Nucleus accumbens (tissue), 56 donors: ENCODE measurements at places on chromosomes 5 and 9.

DNA sequence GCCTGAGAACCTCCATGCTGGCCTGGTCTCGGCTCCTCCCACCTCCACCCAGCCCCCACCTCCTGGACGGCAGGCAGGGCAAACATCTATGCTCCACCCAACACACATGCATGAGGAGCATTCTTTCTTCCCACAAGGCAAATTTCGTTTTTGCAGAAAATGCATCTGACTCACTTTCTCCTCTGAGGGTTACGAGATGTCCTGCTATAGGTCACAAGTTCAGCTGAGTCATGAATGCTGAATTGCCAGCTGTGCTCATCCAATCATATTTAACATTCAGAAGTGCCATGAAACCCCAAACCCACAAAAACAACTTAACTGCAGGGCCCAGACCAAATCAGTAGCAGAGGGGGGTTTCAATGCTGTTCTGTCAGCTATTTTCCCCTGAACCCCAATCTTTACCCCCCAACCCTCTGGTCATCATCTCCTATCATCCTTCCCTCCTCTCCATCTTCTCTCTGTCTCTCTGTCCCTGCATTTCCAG lies 39.0 kb upstream of the OSMR start:
- DNase-seq, result no peak

- DNase-seq, result no peak
These were observed 127.9 kb upstream of the PALM2AKAP2 start for GRCh38 chr9:109652112-109652511.

DNA sequence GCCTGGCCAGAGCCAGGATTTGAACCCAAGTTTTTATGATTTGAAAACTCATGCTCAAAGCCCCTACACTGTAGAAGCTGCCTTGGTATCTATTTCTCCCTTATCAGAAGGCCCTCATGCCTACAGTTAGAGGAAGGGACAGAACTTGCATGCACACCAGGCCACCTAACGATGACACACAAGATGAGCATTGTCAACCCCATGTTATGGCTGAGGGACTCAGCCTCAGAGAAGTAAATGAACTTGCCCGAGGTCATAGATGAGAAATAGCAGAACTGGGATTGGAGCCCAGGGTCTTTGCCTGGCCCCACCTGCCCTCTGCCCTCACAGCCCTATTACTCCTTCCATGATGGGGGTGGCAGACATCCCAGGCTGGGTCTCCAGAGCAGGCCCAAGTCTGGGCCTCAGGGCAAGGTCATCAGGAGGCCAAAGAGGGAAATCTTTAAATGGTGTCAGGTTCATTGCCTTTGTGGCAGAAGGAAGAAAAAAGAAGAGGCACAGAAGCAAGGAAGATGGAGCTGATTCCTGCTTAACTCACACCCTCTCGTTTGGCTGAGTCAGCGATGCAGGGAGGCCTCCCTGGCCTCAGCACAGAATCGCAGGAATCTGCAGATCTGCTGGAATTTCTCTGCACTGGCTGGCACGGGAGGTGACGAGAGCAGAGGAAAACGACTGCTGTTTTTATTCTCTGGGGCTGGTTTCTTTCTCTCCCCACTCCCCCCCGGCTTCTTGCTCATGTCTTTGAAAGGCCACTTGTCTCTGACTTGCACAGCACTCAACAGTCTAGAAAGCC lies 20.6 kb upstream of the CRB2 start:
- DNase-seq, result no peak

DNA sequence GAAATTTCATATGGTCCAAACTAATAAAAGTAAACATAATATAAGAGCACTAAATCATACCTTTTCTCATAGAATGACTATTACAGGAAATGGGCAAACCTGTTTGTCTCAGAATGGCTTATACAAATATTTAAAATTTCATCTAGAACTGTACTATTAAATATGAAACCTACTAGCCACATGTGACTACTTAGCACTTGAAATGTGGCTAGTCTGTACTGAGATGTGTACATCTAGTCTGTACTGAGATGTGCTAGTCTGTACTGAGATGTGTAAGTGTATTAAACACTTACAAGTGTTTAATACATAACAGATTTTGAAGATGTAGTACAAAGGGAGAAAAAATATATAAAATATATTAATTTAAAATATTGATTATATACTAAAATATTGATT lies 22.4 kb downstream of the ABITRAM start:
- DNase-seq, result no peak

DNA sequence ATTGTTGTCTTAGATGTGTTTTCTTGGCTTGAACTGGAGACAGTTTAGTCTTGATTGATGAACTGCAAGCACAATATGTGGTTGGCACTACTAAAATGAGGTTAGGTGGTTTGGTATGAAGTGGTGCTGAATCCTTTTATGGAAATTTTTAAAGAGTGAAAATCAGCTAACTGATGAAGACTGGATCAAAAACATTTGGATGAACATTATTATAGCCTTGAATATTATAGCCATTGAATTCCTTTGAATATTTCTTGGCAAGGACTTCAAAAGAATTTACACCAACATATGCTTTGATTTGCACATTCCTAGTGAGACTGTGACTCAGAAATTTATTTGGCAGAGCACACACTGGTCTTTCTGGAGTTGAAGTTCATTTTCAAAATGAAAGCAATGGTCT lies 318.3 kb downstream of the CHSY3 start:
- no peak for DNase-seq

DNA sequence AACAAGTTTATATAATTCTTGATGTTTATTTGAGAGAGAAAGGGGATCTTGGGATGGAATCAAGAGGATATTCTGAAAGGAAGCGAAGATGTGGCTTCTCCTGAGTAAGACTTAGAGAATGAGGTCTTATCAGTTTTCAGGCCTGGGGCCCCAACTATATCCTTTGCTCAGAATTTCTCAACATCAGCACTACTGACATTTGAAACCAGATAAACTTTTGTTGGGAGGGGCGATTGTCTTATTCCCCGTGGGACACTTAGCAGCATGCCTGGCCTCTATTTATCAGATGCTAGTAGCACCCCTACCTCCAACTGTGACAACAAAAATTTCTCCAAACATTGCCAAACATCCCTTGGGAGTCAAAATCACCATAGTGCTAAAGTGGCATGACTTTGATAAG lies 567.7 kb downstream of the MAT2B start:
- DNase-seq, result no peak

- DNase-seq, result no peak
These were observed 31.5 kb upstream of the LVRN start for GRCh38 chr5:115930630-115931337.

DNA sequence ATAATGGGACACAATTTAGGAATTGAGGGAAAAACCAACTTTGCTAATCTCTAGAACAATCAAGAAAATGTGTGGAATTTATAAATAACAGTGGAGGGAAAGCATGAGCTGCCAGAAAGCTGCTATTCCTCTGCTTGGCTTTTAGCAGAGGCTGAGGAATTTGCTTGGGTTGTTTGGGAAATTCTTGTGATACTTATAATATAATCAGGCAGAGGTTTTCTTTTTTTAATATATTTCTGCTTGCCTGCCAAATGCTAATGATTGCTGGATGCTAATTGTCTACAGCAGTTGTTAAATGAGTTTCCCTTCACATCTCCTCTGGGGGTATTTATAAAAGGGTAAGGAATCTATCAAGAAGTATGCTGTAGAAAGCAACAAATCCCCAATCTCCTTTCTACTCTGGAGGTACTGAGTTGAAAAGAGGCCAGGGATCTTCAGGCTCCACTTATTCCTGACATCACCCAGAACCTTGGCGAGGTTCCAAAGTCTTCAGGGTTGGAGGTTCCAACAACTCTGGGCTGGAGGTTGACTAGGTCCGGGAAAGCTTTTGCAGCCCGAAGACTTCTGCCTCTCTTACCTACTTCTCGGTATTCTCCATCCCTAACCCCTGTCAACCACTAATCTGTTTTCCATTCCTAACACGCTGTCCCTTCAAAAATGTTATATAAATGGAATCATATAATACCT lies 60.4 kb upstream of the TMED7 start:
- DNase-seq, result no peak

DNA sequence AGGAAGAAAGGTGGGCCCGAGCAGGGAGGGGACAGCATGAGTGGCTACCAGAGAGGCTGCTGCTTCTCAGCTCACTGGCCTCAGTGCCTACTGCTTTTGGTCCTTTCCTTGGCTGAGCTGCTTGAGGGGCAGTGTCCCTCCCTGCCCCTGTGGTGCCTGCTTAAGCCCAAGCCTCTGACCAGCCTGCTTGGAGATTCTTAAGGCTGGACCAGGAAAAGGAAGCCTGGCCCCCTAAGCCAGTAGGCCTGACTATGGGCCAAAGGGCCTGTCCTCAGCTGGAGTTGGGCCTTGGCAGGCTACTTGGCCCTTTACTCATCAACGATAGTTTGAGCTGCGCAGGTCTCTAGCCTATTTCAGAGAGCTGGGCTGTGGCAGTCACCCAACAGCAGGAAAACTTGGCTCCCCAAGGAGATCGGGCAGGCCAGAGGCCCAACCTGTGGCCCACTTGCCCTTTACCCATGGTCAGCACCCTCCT lies 24.9 kb downstream of the TCF7 start:
- DNase-seq, result no peak

GRCh38 chr5:39657943-39658342 lies 233.2 kb upstream of the DAB2 start:
- no peak for DNase-seq

GRCh38 chr5:95841914-95842812 lies 19.6 kb upstream of the GLRX start:
- DNase-seq, result no peak

DNA sequence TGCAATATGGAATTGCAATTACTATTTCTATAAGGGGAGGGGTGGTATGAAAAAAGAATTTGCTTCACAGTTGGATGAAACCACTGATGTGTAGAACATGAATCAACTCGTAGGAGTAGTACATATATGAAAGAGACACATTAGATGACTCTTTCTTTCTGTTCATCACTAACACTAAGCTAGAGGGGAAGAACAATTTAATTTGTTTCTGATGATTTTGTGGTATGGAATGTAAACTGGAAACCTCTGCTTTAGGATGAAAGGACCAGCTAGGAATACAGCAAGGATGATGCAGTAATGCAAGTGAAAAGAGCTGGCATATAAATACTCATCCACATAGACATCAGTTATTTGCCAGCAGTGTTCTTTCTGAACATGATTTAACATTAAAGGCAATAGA lies 113.4 kb downstream of the PAPPA start:
- no peak for DNase-seq

- no peak for DNase-seq
These were observed 6.5 kb upstream of the RPS6 start for GRCh38 chr9:19386502-19387044.

DNA sequence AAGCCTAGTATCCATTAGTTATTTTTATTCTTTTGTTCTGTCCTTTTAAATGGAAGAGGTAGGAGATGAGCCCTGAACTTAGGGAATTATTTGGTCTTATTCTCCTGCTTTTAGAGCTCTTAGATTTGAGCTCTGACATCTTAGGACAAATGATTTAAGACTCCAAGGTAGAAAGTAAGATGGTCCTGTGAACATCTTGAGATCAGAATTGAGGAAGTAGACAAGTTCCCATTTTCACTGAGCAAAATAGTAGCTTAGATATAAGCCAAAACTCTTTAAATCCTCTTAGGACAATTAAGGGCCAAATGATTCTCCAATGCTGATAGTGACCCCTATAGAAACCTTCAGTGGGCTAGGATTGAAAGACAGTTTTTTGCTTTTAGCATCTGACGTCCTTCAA lies 53.0 kb upstream of the RUSC2 start:
- DNase-seq, result no peak

- no peak for DNase-seq
These were observed 33.5 kb downstream of the STRBP start for GRCh38 chr9:123234853-123235252.

- DNase-seq, result no peak
These were observed 220.0 kb downstream of the SNCAIP start for GRCh38 chr5:122532035-122532434.

GRCh38 chr5:65478336-65478735 lies 3.4 kb downstream of the ADAMTS6 start:
- no peak for DNase-seq

DNA sequence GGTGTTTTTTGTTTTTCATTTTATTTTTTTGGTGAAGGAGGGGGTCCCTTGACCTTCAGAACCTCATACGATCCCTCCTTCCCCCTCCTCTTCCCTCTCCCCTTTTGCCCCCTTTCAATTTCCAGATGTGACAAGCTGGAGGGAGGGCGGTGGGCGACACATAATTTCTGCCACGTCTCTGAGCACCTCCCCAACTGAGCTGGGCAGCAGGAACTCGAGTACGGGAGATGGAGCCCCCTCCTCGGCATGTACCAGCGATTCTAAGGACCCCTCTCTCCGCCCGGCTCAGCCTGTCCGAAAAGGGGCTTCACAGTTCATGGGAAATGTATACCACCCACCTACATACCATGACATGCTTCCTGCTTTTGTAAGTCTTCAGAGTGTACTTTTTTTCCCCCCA lies 52.4 kb downstream of the PRRC2B start:
- DNase-seq, result no peak

- no peak for DNase-seq
These were observed 40.2 kb downstream of the TMEM215 start for GRCh38 chr9:32823551-32823950.

DNA sequence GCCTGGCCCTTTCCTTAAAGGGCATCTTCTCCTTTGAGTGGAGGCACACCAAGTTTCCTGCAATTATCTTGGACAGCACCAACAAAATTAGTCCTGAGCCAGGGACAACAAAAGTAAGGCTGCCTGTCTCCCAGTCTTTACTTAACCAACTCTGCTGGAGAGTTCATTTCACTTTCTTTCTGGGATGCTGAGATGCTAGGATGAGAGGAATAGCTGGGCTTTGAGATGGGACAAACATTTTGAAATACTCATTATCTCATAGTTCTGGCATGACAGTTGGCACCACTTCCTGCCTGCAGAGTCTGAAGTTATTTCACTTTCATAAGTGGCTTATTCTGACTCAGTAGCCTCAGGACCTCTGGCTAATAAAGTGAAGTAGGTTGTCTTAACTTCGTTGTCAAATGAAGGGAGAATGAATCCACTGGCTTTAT lies 157.0 kb downstream of the C9orf152 start:
- DNase-seq, result no peak

GRCh38 chr5:76694317-76694716 lies 21.6 kb upstream of the F2R start:
- DNase-seq, result no peak
